ENCODE measurements at places on chromosomes 11 and 22. TPM values are rescaled to one million over a fixed set of nuclear protein-coding genes. Genes with fewer than 3 reads are reported as not detected.

SCGB1D2 gene
- 0.85 TPM for total RNA-seq

TMPRSS4 gene
- not detected for total RNA-seq

TFIP11 gene
- total RNA-seq, result 29.8 TPM

PRRG4 gene
- 0.87 TPM for total RNA-seq

TMEM126A gene
- total RNA-seq, result 50.9 TPM

DNA sequence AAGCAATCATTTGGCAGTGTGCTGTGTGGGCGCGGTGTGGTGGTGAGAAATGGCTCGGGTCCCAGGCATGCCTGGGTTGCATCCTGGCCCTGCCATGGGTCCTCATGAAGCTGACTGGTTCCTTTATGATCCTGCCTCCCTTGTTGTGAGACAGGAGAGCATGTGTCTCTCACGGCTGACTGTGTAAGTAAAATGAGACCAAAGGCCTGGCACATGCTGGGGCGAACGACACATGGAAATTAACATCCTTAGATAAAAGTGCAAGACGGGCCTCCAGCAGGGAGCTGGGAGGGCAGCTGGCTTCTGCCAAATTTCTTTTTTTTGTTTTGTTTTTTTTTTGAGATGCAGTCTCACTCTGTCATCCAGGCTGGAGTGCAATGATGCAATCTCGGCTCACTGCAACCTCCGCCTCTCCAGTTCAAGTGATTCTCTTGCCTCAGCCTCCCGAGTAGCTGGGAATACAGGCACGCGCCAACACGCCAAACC is 9.4 kb upstream of the FBLN1 start:
- H3K36me3 ChIP-seq, result no peaks in the 10 kb centered on the region
- DNase-seq, result no peak
- H3K4me1 ChIP-seq, result no peaks in the 10 kb centered on the region
- no peaks in the 10 kb centered on the region for H3K27me3 ChIP-seq

- H3K36me3 ChIP-seq, result no peaks in the 10 kb centered on the region
- H3K4me3 ChIP-seq, result no peak overlapping the region
Observed at GRCh38 chr11:74476536-74476935, 9.2 kb upstream of the KCNE3 start.

GRCh38 chr22:20885557-20886323 is 26.9 kb downstream of the SNAP29 start:
- H3K27me3 ChIP-seq, result no peaks in the 10 kb centered on the region
- no peaks in the 10 kb centered on the region for H3K36me3 ChIP-seq
- peak overlapping the region; percentile 59 for H3K27ac ChIP-seq
- peaks cover 6% of the 10 kb centered on the region for H3K4me1 ChIP-seq

DNA sequence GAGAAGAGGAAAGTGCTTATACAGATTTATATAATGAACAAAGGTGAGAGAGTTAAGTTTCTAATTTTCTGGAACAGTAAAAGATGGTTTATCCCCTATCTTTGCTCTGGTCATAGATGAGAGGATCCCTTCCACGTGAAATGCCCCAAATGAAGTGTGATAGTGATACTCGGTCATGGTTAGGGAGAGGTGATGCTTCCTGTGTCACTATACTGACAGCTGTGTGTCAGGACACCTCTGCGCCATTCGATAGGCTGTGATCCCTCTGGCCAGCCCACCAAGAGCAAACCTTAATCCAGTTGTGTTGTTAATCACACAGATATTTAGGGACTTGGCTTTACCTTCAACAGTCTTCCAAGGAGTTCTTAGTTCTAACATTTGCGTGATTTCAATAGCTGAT is 57.7 kb downstream of the NCAM1 start:
- H3K27ac ChIP-seq, result no peak overlapping the region
- H3K4me3 ChIP-seq, result no peak overlapping the region
- no peak for DNase-seq
- H3K4me1 ChIP-seq, result no peaks in the 10 kb centered on the region
- H3K36me3 ChIP-seq, result no peaks in the 10 kb centered on the region

DNA sequence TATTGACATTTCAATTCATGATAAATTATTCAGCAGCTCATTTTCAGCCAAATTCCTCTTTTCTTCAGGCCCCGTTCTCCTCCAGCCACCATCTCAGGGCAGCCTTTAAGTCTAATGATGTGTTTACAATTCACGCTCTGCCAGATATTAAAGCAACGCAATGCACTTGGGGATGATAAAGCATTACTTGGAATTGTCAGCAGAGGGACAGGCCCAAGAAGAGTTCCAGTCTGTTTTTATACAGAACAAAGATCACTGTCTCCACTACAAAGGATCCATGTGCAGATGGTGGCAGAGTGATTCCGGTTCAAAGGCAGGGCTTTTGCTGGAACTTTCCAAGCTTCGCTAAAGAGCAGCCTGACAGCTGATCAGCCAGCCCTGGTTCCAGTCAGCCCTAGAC is 13.6 kb upstream of the GALNT18 start:
- H3K4me1 ChIP-seq, result no peaks in the 10 kb centered on the region
- H3K36me3 ChIP-seq, result no peaks in the 10 kb centered on the region
- DNase-seq, result no peak
- H3K4me3 ChIP-seq, result no peak overlapping the region

GRCh38 chr11:93652679-93653078 is 8.8 kb upstream of the CEP295 start:
- DNase-seq, result no peak
- no peak overlapping the region for H3K4me3 ChIP-seq
- H3K27me3 ChIP-seq, result peaks cover 33% of the 10 kb centered on the region
- H3K27ac ChIP-seq, result no peak overlapping the region
- no peaks in the 10 kb centered on the region for H3K36me3 ChIP-seq

GRCh38 chr11:28447226-28447625 is 339.0 kb downstream of the METTL15 start:
- no peaks in the 10 kb centered on the region for H3K36me3 ChIP-seq
- no peaks in the 10 kb centered on the region for H3K27me3 ChIP-seq
- no peak for DNase-seq
- H3K27ac ChIP-seq, result no peak overlapping the region
- H3K4me1 ChIP-seq, result no peaks in the 10 kb centered on the region

DNA sequence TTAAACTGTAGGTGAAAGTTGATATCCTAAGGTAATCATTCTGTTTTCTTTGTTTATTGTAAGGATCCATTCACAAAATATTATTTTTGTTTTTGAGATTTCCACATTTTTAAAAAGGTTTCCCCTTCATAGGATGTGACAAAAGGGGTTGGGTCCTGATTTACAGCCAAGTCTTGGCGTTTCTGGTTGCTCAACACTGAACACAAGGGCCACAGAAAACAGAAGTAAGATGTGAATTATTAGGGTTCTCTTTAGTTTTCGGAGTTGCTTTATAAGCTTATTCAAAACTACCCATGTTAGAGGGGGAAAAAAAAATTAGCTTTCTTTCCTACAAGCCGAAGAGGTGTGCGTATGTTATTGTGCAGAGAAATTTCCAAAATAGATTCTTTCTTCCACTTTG is 30.0 kb upstream of the FLI1 start:
- no peaks in the 10 kb centered on the region for H3K4me1 ChIP-seq
- H3K4me3 ChIP-seq, result no peak overlapping the region
- no peaks in the 10 kb centered on the region for H3K36me3 ChIP-seq
- H3K27me3 ChIP-seq, result peaks cover 15% of the 10 kb centered on the region
- no peak for DNase-seq

GRCh38 chr11:85483861-85484260 is 143.3 kb downstream of the DLG2 start:
- H3K27me3 ChIP-seq, result no peaks in the 10 kb centered on the region
- DNase-seq, result no peak
- no peaks in the 10 kb centered on the region for H3K36me3 ChIP-seq

DNA sequence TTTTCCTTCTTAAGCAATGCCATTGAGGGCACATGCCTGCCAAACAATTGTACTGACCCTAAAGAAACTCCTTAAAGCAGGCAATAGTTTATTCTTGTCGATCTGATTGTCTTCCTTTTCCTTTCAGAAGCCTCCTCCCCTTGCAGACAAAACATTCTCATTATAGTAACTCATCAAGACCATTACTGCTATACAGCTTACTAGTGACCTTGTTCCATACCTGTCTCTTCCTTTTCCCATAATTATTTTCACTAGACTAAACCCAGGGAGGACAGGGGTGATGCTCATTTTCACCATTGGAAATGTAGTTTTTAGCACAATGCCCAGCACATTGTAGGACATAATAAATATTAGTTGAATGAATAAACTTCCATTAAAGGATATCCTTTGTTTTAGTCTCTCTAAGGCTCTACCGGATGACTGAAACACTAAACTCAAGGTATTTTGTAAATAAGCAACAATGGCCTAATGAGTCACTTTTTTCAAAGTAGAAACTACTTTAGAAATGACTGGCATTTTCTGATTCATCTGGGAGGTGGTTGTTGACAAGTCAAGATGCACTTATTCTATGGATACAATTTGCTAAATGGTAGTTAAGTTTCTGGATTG is 9.3 kb upstream of the MSANTD4 start:
- H3K4me3 ChIP-seq, result no peak overlapping the region

DNA sequence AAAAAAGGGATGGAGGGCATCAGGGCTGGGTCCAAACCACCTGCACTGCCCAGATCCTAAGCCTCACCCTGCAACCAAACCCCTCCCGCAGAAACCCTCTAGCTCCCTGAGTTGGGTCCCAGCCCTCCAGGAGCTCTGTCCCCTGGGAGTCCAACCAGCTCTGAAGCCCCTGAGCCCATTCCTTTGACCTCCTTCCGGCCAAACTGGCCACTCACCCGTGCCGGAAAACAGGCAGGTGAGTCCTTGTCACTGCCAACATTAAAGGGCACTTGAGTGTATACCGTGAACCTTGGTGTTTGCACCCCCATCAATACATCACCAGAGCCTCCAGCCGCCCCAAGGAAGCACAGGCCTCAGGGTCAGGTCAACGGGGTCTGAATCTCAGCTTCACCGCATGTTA is 11.5 kb downstream of the MS4A15 start:
- H3K4me3 ChIP-seq, result no peak overlapping the region
- H3K36me3 ChIP-seq, result no peaks in the 10 kb centered on the region
- H3K4me1 ChIP-seq, result no peaks in the 10 kb centered on the region
- no peak overlapping the region for H3K27ac ChIP-seq
- DNase-seq, result no peak

GRCh38 chr22:18112440-18112839 is 1.8 kb downstream of the TUBA8 start:
- H3K4me1 ChIP-seq, result peaks cover 5% of the 10 kb centered on the region
- H3K4me3 ChIP-seq, result no peak overlapping the region
- H3K27me3 ChIP-seq, result no peaks in the 10 kb centered on the region

DNA sequence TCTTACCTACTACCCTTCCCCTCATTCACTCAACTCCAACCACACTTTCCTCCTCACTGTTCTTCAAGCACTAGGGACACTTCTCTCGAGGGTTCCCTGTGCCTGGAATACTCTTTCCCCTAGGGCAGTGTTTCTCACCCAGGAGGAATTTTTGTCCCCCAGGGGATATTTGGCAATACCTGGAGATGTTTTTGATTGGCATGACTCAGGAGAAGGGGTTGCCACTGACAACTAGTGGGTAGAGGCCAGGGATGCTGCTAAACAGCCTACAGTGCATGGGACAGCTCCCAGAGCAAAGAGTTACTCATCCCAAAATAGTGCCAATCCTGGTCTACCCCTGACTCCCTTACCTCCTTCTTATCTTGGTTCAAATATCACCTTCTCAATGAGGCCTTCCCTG is 40.0 kb downstream of the BTG4 start:
- H3K4me3 ChIP-seq, result no peak overlapping the region
- DNase-seq, result no peak
- 0 out of 2 replicates have a peak, but pooled peaks cover 4% of the 10 kb centered on the region for H3K27me3 ChIP-seq
- H3K4me1 ChIP-seq, result no peaks in the 10 kb centered on the region
- no peaks in the 10 kb centered on the region for H3K36me3 ChIP-seq
